ENCODE measurements at places on chromosomes 2 and 18.
A peak's percentile ranks its signal among the peaks of the same experiment; 100 is the strongest.

DNA sequence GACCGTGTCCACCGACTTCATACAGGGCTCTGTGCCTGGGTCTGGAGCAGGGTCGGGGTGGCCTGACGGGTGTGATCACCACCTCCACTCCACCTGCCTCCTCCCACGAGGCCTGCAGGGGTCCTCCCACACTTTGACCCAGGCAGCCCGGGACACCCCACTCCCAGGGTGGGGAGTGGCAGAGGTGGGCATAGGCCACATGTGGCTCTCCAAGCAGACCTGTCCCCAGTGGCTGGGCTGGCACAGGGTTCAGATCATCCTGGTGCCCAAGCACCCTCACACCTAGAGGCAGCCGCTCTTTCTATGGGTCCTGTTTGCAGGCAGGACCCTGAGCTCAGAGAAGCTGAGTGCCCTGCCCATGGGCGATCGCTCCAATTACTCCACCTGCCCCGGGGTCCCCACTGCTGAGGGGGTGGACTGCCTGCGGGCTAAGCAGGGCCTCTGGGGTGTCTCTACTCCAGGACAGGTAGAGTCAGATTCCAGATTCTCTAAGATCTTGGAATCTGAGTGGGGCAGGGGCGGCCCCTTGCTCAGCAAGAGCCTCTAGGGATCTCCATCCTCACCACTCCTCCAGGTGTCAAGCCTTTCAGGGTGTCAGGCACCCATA, 1.4 kb downstream of the NEURL3 start:
- DNase-seq: no peak

GRCh38 chr2:392181-392925, 104.5 kb upstream of the ALKAL2 start:
- no peak for DNase-seq

- peak; percentile 58 for DNase-seq
Observed at GRCh38 chr2:64562148-64562784, 38.1 kb downstream of the AFTPH start.

DNA sequence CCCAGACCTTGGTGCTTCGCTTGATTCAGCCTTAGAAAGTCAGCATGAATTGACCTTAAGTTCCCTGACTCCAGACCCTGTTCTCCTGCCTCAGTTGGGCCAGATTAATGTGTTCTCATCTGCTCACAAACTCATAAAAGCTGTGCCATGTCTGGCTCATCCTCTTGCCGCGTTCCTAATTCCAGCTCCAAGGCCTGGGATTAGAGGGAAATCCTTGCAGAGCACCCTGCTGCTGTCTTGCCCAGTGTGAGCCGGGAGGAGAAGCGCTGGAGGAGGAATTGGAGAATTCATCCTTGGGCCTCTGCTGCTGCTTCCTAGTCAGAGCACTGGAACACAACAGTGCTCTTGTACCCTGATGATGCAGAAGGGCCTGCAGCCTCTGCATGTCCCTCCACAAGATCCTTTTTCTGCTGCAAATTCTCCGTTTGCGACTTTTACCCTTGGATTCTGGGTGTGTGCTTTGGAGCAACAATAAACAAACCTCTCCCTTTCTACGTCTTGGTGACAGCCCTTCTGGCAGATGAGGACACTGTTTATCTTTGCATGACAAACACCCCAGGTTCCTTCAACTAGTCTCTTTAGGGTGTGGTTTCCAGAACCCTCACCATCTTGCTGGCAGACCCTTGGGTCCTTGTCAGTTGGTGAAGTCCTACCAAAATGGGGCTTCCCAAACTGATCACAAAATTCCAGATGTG, 46.9 kb upstream of the CNGA3 start:
- no peak for DNase-seq

DNA sequence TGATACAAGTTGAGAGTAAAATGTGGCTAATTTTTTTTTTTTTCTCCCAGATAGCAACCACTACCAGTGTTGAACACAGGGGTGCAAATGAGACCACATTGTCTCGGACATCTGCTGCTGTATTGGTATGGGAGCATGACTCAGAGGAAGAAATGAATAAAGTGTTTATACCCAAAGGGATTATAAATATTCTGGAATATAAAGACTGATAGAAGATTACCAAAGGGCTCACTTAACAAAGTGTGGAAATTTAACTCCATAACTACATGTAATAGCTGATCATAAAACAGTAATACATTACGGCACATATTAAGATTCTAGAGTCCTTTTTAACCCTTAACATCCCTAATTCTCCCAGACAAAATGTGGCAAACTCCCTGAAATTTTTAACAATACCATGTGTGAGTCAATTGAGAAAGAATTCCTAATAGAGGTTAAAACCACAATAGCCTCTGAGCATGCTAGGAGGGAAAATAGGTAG, 1023.0 kb upstream of the ACVR2A start:
- DNase-seq: no peak

- no peak for DNase-seq
Observed at GRCh38 chr2:43207553-43208300, 18.7 kb downstream of the ZFP36L2 start.

DNA sequence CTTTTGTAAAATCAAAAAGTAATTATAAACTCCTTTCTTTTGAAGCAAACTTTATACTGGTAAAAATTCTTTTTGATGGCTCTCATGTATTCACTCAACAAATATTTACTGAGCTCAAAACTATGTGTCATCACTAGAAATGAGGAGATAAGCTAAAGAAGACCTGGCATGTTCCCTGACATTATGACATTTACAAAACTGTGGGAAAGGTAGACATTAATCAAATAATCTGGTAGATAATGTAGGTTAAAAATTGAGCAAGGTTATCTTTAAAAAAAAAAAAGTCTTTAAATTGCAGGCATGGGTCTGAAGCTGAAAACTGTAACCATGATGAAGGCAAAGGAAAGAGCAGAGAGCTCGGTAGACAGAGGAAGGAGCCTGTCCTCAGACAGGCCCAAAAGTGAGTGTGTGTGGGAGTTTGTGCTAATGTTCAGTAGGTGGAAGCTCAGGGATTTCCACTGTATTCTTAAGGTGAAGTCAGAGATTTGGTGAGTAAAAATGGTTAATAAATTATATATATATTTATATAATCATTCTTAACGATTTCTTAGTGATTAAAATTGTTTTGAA, 612.9 kb downstream of the LRP1B start:
- no peak for DNase-seq

GRCh38 chr2:187982668-187983067, 309.0 kb upstream of the GULP1 start:
- DNase-seq: peak; percentile 25

DNA sequence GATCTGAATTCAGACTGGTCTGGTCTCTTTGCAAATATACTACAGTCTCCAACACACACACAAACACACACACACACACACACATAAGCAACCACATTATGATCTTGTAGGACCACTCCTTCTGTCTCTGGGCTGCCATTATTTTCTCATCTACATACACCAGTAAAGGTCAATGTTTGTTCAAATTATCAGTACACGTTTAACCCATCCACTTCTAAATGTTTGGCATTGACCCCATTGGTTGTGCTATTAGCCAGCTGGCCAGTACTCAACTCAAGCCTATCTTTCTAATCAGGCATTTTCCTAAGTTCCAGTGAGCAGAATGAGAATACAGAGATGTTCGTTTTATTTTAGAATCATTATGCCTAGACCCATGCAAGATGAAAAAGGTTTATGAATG, 186.4 kb downstream of the CNTNAP5 start:
- peak; percentile 55 for DNase-seq

GRCh38 chr2:62545261-62545660, 39.3 kb upstream of the TMEM17 start:
- DNase-seq: no peak

GRCh38 chr2:103618112-103618511, 856.3 kb downstream of the TMEM182 start:
- DNase-seq: no peak

GRCh38 chr2:71100195-71100964, 29.6 kb downstream of the MCEE start:
- peak; percentile 45 for DNase-seq

GRCh38 chr2:239717706-239718105, 307.4 kb downstream of the NDUFA10 start:
- DNase-seq: no peak

DNA sequence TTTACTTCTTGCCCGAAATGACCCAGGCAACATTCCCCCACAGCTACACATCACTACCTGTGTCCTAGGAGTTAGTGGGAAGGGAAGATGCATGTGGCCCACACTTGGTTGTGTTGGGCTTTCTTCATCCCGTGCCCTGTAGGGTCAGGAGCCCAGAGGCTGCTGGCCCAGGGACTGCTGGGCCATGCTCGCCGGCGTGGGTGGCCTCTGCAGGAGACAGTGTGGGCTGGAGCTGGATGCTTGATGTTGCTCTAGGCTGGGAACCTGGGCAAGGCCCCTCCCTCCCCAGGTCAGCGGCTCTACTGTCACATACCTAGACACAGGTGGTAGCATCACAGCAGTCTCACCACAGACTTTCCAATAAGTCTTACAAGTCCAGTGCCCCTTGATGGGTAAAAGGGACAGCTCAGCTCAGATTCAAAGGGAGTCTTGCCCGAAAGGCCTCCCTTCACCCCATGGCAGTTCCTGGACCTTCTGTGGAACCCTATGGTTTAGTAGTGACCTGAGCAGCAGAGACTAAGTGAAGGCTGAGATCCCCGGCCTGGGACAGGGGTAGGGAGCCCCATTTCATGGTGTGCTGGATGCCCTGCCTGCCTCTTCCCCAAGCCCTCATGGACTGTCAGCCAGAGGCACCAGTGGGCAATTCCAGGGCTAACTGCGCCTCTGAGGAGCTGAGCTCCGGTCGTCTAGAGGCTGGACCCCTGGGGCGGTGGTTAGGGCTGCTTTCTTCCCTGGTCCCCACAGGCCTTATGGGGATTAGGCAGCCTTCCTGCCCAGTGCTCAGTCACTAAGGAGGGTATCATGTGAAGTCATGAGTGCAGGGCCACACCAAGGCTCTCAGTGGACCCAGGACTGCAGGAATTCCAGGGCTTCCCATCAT, 45.4 kb upstream of the FAHD2A start:
- DNase-seq: no peak

DNA sequence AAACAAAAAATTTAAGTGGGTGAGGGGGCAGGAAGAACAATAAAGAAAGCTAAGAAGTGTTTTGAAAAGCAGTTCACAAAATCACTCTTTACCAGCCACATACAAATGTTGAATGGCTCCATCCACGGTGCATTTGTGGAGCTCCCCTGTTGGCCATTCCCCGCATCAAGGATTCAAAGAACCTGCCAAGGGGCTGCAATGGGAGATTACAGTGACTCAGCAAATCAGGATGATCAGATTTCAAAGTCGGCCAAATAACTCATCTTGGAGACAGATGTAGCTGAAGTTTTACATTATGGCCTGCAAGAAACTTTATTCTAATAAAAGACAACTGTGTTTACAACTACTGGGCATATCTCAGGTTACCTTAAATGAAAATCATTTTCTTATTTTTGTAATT, 26.9 kb downstream of the COL4A3 start:
- DNase-seq: no peak

GRCh38 chr2:32683520-32684086, 55.8 kb downstream of the TTC27 start:
- no peak for DNase-seq

- DNase-seq: no peak
Observed at GRCh38 chr2:180876506-180876905, 103.9 kb upstream of the UBE2E3 start.

- DNase-seq: peak; percentile 40
Observed at GRCh38 chr2:224520064-224520463, 65.1 kb downstream of the CUL3 start.

GRCh38 chr2:241849616-241850543, 8.8 kb downstream of the PDCD1 start:
- DNase-seq: no peak

DNA sequence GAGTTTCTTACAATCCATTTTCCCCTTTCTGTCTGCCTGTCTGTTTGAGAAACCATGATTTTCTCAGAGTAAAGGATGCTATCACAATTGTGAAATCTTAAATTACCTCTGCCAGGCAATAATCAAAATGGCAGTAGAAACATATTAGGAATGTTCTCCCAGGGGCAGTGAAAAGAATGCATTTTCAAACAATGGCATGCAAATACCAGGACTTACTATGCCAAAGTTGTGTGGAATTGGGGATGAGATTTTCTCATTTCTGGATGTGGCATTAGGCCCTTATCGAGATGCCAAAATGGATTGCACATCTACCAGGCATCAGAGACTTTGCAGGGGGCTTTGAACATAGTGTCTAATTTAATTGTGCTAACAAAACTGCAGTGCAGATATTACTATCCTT, 821.4 kb downstream of the RNF144A start:
- DNase-seq: no peak

DNA sequence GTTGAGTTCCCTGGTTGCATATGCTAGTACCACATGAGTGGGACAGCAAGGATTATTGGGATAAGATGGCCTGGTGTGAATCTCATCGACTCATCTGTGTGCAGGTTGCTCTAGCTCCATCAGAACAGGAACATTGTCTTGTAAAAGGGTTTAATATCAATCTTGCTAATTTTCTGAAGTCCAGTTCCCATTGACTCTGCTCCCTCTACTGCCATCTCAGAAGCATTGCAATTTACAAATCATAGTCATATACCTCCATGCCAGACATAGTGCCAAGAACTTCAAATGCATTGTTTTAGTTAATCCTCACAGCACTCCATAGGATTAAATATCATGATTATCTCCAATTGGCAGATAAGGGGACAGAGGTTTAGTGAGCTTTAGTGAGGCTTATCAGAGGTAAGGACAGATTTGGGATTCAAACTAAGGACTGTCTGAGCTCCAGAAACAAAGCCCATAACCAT, 4.8 kb upstream of the STAT4 start:
- DNase-seq: no peak

- peak; percentile 83 for DNase-seq
Observed at GRCh38 chr2:218375212-218375611, 6.9 kb upstream of the SLC11A1 start.

GRCh38 chr2:128594651-128594910, 275.9 kb upstream of the HS6ST1 start:
- no peak for DNase-seq

- DNase-seq: no peak
Observed at GRCh38 chr2:85959826-85960225, 71.0 kb upstream of the ST3GAL5 start.

DNA sequence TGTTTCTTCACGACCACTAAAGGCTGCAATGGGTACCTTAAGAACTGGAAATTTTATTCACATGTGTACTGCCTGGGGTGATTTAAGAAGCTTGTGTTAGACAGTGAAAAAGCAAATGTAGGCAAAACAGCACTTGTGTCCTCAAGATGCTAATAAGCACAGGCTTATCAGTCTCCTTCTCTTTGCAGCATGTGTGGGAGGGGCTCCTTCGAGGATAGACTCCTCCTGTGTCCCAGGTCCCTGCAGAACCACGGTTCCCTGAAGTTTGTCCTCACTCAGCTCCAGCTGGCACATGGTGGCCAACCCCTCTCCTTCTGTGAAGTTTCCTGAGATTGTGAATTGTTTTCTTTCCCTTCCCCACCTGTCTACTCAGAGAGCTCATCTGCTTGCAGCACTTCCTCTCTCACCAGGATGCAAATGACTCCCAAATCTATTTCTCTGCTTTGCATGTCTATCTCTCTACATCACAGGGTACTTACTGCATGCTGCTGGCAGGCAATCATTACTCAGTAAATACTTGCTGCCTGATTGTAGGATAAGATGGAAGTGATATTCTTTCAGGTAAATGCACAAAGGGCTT, 589.6 kb upstream of the KLHL29 start:
- no peak for DNase-seq
